ENCODE measurements at places on chromosomes 2 and 18.

DNA sequence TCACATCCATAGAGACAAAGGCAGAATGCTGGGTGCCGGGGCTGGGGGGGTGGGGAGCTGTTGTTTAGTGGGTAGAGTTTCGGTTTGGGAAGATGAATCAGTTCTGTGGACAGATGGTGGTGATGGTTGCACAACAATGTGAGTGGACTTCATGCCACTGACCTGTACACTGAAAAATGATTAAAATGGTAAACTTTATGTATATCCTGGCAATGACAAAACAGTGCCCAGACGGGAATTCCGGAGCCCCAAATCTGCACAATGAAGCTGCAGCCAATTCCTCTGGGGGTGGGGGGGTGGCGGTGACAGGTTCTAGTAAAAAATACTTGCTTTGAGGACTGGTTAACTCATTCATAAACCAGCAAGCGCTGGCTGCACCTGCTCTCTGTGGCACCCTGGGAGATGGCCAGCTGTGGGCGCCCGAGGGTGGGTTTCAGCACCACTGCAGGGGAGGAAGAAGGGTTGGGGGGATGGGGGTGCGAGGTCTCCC, 81.8 kb upstream of the HPCAL1 start:
- DNase-seq: no peak

DNA sequence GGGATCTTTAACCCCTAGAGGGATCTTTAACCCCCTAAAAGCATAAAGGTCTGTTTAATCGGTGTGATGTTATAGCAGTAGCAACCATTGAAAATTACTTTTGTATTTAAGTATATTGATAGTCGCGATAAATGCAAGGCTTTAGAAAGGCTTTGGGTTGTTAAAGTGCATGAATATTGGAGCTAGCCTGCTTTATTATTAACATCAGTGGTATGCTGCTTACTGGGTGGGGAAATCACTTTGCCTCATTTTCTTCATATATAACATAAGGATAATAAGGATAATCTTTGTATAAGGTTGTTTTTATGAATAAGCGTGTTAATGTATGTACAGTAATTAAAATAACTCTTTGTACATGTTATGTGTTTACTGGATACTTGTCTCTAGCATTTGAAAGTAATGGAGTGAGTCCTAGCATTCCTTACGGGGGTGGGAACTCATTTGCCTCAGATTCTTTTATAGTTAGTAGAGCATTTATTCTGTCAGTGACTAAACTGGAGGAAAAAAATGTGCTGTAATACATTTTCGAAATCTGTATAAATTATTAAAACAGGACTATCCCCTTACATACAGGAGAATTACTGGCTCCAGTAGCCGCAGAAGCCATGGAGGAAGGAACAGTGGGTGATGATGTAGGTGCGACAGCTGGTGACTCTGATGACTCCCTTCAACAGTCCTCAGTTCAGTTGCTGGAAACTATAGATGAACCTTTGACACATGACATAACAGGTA, 122.2 kb downstream of the BIRC6 start:
- DNase-seq: no peak

DNA sequence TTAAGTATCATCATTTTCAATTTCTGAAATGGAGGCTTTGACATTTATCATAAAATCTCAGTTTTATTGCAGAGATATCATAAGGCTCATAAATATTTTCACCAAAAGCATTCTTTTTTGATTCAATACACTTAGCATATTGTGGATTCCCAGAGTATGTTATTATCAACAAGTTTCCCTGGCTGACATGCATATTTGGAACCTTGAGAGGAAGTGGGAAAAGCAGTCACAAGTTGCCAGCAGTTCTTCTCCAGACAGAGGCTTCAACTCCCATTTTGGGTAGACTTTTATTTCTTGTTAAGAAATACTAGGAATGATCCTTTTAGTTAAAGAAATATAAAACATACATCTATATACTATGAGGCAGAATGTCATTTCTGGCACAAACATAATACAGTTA, 236.5 kb downstream of the ASXL3 start:
- no peak for DNase-seq

DNA sequence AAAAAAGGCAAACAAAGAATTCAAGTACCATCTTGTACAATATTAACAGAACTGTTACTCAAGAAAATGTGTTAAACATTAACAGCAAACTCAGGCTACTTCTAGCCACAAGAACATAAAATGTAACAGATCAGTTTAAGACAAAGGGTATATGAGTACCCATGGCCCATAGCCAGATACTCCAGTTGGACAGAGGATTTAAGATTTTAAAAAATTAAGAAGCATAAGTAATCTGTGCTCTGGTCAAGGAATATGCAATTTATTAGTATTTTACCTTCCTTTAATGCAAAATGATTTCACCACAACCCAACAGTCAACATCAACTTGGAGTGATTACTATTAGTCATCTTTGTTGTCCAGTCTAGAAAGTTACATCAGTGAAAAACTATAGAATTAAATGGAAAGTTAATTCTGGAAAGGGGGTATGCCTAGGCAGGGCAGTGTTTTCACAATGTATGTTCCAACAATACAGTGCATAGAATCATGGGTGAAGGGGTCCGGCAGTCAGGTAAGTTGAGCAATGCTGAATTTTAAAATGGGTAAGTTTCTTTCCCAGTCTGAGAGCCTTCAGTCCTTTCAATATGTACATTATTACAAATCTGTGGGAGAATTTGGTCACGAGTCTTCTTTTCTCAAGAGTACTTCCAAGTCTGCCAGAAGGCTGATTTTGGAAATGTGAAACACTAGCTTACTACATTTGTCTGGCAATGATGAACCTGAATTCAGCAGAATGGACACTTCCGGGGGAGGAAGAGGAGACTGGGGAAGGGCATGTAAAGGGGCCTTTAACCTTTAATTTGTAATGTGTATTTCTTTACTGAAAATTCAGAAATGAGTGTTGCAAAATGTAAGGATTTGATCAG, 34.5 kb downstream of the SFT2D3 start:
- DNase-seq: no peak

- no peak for DNase-seq
These were observed 130.7 kb downstream of the WDSUB1 start for GRCh38 chr2:159155791-159156190.

DNA sequence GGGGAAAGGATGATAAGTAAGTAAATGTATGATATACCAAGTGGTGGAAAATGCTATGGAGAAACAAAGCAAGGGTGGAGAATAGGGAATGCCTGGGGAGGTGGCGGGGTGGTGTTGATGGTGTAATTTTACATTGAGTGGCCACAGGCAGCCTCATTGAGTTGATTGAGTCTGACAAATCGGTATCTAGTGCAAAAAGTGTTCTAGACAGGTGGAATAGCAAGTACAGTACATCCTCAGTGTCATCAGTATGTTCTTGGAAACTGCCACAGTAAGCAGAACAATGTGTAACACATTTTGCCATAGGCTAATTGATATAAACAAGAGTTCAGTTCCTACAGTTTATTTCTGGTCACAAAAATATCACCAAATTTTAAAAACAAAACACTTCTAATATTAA, 46.4 kb downstream of the UGP2 start:
- DNase-seq: no peak

DNA sequence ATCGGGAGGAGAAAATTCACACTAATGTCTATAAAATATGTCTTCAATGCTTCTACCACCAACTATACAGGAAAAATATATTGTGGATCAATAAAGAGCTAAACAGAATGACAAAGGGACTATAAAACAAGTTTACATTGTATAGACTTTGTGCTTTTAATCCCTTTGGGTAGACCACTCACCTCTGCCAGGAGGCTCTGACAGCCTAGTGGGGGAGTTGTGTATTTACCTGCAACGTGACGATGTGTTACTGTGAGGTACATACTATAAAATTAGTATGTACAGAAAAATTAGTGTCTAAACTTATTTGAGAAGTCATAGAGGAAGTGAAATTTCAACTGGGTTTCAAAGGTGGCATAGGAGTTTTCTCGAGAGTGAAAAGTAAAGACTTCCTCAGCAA, 243.3 kb upstream of the REG3G start:
- DNase-seq: no peak

GRCh38 chr18:10416065-10416464, 38.4 kb upstream of the APCDD1 start:
- DNase-seq: no peak

GRCh38 chr2:217160978-217161973, 301.4 kb upstream of the TNP1 start:
- DNase-seq: no peak

GRCh38 chr2:223815186-223815883, 22.0 kb downstream of the AP1S3 start:
- no peak for DNase-seq

DNA sequence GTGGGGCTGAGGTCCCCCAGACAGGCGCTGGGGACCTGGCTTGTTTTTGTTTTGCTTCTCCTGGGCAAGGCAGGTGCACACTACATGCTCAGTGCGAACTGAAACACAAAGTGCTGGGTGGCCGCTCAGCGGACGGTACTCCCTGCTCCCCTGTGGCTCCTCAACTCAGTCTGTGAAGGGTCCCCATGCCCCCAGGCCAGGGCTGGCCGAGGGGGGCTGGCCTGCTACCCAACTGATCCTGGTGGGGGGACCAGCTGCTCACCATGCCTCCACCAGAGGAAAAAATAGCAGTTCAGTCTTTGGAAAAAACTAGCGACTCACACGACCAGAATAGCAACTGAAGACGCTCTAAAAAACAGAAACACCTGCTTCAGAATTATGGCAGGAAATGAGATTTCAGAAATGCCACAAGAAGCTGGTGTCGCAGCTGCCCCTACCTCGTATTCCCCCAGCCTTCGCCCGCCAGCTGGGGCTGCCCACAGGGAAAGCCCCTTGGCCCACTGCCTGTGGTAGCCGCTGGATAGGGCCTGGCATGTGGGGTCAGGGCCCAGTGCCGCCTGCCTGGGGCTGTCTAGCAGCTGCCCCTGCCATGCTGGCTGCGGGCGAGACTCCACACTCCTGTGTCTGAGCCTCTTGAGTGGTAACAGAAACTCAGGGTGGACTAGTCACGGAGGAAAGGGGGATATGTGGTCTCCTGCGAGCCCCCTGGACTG, 43.7 kb downstream of the MEX3C start:
- no peak for DNase-seq

GRCh38 chr2:14756122-14756541, 123.6 kb downstream of the LRATD1 start:
- DNase-seq: no peak

DNA sequence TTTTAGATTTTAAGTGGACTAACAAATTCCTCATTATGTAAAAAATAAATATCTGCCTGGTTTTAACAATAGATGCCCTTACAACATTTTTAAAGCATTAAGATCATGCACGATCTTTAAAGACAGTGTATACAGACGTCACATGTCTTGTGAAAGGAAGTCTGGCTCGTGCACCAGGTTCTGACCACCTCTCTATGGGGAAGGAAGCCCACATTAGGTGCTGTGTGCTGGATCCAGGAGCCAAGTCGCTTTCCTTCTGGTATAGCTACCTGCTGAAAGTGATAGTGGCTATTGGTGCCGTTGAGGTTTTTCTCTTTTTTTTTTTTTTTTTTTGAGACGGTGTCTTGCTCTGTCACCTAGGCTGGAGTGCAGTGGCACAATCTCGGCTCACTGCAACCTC, 116.5 kb downstream of the NCK2 start:
- DNase-seq: no peak

- DNase-seq: no peak
These were observed 12.7 kb upstream of the DUSP2 start for GRCh38 chr2:96157649-96158553.

DNA sequence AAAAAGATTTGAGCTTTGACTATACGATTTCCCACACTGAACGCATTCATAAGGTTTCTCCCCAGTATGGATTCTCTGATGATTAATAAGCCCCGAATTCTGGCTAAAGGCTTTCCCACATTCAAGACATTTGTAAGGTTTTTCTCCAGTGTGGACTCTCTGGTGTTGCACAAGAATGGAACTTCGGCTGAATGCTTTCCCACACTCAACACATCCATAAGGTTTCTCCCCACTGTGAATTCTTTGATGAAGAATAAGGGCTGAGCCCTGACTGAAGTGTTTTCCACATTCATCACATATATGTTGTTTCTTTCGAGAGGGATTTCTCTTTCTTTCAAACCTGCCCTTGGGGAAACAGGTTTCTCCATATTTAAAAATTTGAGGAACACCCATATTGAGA, 6.9 kb downstream of the ZNF24 start:
- DNase-seq: no peak

GRCh38 chr18:21064347-21064746, 47.3 kb downstream of the ROCK1 start:
- no peak for DNase-seq

- DNase-seq: no peak
These were observed 122.6 kb downstream of the CABLES1 start for GRCh38 chr18:23257686-23258565.

DNA sequence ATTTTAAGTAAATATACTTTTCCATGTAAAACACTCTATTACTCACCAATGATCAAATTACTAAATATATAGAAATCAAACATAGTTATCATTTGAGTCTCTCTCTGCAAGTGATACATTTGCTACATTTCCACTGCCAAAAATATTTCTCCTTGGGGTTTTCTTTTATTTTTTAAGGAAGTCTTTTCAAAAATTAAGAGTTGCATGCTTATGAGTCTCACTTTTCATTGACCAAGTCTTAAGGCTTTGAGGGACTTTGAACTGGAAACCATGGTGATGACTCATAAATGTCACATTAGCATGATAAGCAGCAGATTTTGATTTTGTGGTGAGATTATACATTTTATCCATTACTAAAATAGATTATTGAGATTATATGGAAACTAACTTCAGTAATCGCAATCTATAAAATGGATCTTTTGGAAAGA, 152.9 kb downstream of the FAM124B start:
- no peak for DNase-seq

- no peak for DNase-seq
These were observed 20.2 kb downstream of the IL18RAP start for GRCh38 chr2:102442967-102443828.

DNA sequence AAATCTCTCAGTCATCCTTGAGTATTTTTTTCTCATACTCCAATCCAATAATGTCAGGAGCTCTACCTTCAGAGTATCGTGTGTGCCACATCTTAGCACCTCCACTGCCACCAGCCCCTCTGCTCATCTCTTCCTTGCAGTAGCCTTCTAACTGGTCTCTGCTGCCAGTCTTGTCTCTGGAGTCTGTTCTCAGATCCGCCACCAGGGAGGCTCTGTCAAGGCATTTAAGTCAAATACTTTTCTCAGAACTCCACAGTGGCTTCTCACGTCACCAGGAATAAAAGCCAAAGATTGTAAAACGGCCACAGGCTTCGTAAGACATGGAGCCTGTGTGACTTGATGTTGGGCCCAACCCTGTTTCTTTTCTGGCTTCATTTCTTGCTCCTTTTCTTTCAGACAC, 7.1 kb downstream of the UNC50 start:
- DNase-seq: no peak

- no peak for DNase-seq
These were observed 8.2 kb downstream of the BCL2 start for GRCh38 chr18:63311118-63312018.

- DNase-seq: no peak
These were observed 26.6 kb downstream of the MFF start for GRCh38 chr2:227351639-227352038.

DNA sequence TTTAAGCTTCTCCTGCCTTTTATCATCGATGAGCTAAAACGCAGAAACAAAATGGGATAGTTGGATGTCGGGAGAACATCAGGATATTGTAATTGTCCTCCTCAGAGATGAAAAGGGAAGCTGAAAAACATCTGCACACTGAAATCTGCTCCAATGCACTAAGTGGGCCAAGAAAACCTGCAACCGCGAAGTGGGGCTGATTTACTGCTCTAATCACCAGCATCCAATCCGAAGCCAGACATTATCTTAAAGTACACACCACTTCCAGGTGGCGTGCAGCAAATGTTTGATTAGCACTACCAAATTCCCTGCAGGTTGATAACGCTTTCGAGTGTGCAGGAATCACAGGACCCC, 230.3 kb upstream of the SLC14A2 start:
- DNase-seq: no peak
